NCI-H1417 (cell line): ENCODE measurements at places on chromosomes 5 and 9.

DNA sequence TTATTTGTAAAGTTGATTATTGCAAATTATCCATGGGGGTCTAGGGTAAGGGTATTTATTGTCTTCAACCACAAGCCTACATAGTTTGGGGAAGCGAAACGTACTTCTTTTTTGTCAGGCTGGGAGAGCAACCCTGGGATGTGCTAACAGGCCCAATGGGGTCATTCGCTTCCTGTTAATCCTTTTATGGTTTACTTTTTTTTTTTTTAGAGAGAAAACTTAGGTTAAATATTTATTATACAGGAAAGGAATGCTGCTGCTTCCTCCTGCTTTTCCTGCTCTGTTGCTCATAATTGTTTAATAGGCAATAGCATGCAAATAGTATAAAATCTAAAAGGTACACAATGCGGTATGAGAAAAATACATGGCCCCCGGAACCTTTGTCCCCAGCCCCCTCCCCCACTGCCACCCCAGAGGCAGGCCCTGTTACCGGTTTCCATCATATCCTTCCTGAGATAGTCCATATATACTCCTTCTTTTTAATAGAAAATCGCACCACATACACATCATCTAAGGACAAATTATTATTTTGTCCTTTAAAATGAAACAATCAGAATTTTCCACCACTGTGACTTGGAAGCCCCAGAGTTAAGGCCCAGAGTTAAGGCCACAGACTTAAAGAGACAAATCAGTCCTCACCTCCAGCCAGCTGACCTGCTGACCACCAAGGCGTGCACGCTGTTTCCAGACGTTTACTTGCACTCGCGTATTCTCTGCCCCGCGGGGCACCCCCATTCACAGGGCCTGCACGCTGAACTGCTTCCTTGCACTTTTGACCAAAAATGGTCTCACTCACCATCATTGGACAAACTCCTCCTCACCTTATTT lies 83.9 kb downstream of the NDFIP1 start:
- DNase-seq: no peak

DNA sequence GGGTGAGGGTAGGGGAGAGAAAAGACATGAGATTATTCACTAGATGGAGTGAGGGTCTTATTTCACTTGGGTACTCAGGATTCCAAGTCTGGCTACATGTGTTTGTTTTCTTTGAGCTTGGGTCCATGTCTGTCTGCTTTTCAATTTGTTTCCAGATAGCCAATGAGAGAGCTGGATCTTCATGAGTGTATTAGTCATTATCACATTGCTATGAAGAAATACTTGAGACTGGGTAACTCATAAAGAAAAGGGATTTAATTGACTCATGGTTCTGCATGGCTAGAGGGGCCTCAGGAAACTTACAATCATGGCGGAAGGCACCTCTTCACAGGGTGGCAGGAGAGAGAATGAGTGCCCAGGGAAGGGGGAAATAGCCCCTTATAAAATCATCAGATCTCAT lies 196.8 kb upstream of the TRIM32 start:
- no peak for DNase-seq

DNA sequence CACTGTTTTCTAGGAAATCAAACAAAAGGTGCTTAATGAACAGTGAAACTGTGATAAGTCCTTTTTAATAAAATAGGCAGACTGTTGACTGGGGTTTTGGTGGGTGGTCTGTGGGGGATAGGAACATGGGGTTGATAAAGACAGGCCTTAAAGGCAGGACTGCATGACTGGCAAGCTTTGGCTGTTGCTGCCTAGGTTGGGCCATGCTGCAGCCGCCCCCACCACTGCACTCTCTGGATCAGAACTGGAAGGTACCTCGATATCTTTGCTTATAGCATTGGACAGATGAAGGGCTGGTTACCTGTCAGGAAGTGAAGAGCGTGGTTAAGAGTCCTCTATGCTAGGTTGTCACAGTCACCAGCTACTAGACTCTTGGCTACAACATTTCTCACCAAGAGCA lies 24.4 kb downstream of the APBA1 start:
- DNase-seq: no peak

DNA sequence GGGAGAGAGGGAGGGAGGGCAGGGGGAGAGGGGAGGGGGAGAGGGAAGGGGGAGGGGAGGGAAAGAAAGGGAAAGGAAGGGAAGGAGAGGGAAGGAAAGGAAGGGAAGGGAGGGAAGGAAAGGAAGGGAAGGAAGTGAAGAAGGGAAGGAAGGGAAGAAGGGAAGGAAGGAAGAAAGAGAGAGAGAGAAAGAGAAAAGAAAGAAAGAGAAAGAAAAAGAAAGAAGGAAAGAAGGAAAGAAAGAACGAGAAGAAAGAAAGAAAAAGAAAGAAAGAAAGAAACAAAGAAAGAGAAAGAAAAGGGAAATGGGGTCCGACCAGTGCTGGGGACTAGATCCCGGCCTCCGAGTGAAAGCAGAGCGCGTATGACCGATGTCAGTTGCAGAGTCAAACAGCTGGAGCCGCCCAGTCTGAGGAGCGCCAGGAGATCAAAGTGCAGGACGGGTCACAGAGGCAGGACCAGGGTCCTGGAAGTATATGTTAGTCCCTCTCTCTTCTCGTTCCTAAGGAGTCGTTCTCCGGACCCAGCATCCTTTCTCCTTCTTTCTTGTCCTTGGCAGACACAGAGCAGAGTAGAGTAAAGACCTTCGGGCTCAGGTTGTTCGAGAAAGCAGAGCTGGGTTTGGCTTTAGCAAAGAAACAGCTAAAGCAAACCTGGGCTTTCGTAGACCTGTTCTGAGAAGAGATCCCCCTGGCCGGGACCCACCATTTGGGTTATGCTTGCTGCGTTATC lies 305.4 kb upstream of the MSX2 start:
- no peak for DNase-seq

DNA sequence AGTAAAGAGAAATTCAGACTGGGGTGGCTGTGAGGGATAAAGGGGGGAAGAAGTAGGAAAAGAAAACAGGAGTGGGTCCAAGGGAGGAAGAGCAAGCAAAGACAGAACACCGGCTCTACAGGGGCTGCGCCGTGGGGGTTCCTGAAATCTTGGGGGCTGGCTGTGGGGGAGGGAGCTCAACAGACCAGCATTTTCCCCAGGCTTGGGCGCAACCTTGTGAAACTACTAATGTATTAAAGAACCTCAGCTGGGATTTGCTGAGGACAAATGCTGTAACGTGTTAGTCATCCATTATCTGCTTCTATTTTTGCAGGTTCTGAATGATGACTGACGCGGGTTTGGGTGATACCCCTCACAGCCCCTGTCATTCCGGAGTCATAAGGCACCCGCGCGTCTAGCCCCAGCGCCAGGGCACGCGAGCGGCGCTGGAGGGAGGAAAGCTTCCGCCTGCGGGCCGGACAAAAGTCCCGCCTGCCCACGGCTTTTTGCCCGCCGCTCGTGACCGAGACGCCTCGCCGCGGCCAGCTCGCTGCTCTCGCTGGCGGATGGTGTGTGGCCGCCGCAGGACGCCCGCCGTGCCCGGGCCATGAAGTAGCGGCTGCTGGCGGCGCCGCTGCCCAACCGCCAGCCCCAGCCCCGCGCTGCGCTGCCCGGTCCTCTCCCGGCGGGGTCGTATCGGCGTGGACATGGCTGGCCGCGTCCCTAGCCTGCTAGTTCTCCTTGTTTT lies 110.6 kb downstream of the PAM start:
- peak; percentile 31 for DNase-seq

DNA sequence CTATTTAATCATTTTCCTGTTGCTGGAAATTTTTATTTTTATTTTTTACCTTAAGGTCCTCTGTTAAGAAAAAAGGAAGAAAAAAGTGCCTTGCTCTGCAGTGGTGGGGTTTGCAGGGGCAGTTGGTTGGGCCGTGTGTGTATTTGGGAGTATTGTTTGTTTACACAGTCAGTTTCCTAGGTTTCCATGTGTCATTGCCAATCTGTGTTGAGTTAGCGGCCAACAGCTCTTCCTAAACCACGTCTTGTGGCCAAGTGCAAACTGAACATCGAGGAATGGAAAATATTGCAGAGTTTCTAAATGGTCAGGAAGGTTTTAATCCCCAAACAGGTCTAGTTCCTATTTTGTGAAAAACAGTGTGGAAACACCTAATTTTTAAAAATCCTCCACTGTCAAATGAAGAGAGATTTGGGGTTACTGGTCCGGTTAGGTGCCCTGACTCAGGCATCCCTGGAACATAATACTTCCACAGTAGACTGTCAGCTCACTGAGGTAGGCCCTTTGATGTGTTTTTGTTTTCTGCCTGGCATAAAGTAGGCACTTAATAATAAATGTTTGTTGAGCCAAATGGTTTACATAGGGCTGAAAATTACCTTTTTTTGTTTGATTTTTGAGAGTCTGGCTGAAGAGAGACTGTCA lies 37.0 kb downstream of the MAMDC2 start:
- DNase-seq: peak; percentile 46

- DNase-seq: peak; percentile 99
Measured at GRCh38 chr5:6712577-6713273, 507 bp upstream of the TENT4A start.

- DNase-seq: no peak
Measured at GRCh38 chr5:78779262-78779661, 130.7 kb upstream of the LHFPL2 start.

GRCh38 chr9:32677931-32678330 lies 42.5 kb upstream of the TAF1L start:
- no peak for DNase-seq

DNA sequence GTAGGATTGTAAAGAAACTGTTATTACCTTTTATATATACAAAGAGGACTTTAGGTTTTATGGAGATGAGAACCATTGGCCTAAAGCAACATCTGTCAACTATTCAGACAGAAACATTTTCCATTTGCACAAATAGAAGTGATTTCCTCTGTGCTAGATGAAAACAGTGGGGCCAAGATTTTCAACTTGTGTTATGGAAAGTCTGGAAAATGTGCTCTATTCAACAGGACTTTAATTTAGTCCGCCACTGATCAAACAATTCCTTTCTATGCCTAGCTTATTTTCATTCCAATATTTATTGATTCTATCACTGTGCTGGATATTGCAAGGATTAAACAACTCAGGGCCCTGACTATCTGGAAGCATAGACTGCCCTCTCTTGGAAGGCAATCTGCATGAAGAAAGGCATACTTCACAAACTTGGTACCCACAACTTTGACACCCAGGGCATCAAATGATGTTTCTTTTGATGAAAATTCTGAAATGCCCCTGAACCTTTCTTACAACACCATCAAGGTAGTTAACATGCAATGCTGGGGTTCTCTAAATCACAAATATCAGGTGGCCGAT lies 126.6 kb upstream of the HMHB1 start:
- no peak for DNase-seq

DNA sequence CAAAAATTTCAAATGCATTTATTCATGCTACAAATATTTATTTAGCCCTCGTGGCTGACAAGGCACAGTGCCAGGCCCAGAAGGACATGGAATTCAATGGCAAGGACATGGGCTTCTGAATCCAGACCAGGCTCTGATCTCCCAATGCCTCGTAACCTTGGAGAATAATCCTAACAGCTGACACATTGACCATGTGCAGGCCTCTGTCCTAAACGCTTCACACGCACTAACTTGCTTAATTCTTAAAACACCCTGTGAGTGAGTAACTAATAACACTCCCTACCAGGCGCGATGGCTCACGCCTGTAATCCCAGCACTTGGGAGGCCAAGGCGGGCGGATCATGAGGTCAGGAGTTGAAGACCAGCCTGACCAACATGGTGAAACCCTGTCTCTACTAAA lies 33.2 kb downstream of the MYO10 start:
- DNase-seq: no peak

GRCh38 chr9:119688547-119688946 lies 319.3 kb upstream of the BRINP1 start:
- no peak for DNase-seq

GRCh38 chr5:117893211-117893610 lies 1095.1 kb downstream of the DTWD2 start:
- no peak for DNase-seq

- DNase-seq: peak; percentile 37
Measured at GRCh38 chr5:16727755-16728325, 111.0 kb upstream of the RETREG1 start.

GRCh38 chr5:169889572-169889971 lies 90.7 kb downstream of the INSYN2B start:
- no peak for DNase-seq

- DNase-seq: no peak
Measured at GRCh38 chr5:9241479-9242305, 304.2 kb downstream of the SEMA5A start.

DNA sequence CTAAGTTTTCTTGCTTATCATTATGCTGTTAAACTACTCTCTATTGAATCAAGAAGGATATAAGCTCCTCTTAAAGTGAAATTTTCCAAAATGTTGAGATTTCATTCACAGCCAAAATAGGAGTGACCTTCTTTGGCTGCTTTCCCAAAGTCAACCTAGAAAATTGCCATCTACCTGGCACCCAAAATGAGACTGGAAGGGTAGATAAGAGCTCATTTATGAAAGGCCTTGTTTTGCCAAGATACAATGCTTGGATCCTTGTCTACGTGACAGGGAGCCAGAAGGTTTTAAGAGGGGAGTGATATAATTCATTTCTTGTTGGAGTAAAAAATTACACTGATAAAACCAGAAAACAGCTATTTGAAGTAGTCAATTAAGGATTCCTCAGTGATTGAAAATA lies 287.1 kb downstream of the IZUMO3 start:
- DNase-seq: no peak

- no peak for DNase-seq
Measured at GRCh38 chr5:141484310-141484640, 555 bp upstream of the PCDHGC4 start.

- DNase-seq: no peak
Measured at GRCh38 chr5:172881691-172882370, 47.8 kb downstream of the ERGIC1 start.

DNA sequence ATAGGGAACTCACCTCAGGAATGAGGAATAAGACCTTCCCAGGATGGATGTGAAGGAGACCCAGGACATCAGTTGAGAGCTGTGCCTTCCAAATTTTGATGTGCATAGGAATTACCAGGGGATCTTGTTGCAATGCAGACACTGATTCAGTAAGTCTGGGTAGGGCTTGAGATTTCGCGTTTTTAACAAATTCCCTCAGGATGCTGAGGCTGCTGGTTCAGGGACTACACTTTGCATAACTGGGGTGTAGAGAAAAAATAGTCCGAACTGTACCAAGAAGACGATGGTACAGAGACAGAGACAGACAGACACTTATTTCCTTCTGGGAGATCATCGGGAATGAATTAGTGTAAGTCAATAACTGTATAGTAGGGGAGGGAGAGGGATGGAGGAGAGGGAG lies 82.3 kb upstream of the FREM1 start:
- no peak for DNase-seq

- DNase-seq: no peak
Measured at GRCh38 chr5:20636686-20637085, 648.7 kb upstream of the CDH18 start.

DNA sequence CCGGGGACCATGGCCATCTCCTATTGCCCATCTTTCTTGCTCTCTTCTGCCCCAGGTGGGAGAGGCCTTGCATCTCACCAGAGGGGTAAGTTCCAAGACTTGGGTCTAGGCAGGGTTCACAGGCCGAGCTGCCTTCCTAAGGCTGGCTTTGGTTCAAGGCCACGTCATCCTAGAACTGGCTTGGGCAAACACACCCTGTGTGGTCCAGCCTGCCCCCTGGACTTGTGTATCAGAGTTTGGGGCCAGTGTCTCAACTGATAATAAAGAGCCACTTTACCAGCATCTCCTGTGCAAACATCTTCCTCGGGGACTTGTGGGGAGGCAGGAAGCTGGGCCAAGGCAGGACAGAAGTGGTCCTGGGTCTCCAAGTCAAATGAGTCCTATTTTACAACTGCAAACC lies 17.8 kb downstream of the BOD1 start:
- DNase-seq: no peak

- DNase-seq: no peak
Measured at GRCh38 chr5:33321026-33321425, 119.7 kb upstream of the TARS1 start.

GRCh38 chr5:88144219-88145001 lies 124.2 kb downstream of the TMEM161B start:
- no peak for DNase-seq

- DNase-seq: no peak
Measured at GRCh38 chr5:4662756-4663155, 477.4 kb upstream of the ADAMTS16 start.
